ENCODE measurements at places on chromosomes 16 and 17.

DNA sequence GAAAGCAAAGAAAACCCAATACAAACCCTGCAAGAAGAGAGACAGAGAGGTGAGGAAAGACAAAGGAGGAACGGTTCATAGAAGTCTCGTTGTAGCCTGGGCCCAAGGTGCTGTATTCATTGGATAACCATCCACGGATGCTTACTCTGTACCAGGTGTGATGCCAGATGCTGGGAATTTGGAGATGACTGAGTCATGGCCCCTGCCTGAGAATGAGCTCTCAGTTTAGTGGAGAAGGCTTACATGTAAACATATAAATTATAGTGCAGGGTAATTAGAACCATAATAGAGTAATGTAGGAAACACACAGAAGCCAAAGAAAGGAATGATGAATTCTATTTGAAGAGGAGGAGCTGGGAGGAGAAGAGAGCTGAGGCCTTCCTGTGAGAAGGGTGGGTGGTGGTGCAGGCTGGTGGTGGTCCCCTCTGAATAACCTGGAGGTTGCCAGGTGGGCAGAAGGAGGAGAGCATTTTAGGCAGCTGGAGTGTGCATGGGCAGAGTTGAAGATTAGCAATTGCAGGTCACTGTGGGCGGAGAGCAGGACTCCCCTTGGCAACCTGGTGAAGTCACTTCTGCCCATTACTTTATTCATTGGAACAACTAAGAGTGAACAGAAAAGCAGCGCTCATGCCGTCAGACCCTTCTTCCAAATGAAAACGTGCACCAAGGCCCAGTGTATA, 7.7 kb upstream of the ZG16 start:
- no peak for DNase-seq

- DNase-seq = no peak
Observed at GRCh38 chr17:72338847-72339790, 218.3 kb downstream of the SOX9 start.

GRCh38 chr17:64326420-64327054, 63.5 kb upstream of the TEX2 start:
- no peak for DNase-seq

DNA sequence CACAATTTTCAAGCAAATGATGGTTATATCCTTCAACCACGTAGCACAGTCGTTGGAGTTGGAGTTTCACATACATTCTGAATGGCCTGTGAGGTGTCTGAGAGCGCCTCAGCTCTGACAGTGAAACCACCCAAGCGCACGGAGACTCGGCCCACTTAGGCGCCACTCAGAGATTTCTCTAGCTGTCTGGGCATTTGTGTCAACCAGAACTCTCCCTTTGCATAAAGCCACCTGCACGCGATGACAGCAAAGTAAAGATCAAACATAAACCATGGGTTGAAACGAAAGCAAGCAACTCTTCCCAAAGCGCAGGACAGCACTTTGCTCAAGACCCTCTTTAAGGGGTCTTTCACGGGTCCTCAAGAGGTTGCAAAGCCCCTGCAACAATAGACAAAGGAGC, 533 bp downstream of the SLC6A4 start:
- no peak for DNase-seq

DNA sequence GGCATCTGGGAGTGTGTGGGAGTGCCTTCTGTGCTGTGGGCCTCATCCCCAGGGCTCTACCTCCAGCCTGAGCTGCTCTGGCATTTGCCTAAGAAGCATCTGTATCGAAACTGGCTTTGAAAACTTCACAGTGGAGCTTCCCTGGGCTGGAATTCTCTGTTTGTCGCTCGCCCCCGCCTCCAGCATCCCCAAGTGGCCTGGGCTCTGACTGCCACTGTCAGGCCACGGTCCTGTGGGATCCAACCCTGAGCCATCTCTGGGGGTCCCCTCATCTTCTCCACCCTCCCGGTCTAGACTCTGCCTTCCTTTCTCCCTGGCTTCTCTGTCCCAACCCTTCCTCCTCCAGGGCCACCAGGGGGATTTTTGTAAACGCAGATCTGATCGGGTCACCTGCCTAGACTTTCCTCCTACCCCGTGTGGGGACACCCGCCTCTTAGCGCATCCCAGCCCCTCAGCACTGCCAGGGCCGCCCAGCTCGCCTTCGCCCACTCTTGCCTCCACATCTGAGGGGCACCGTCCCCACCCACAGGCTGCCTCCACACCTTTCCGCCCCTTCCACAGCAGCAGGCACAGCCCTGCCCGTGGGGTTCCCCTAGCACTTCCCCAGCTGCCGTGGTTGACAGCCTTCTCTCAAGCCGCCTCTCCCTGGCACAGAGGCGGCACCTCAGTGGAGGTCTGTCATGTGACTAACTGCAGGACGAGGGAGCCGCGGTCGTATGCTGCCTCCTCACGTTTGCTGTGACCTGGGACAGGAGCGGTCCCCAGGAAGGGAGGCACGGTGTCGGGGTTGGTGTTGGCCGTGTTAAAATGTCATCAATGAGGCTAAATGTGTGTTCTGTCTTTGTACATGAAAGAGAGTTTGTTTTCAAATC, 12.0 kb downstream of the TBC1D24 start:
- DNase-seq = peak; percentile 59

GRCh38 chr17:14061666-14062560, 7.4 kb upstream of the COX10 start:
- no peak for DNase-seq

DNA sequence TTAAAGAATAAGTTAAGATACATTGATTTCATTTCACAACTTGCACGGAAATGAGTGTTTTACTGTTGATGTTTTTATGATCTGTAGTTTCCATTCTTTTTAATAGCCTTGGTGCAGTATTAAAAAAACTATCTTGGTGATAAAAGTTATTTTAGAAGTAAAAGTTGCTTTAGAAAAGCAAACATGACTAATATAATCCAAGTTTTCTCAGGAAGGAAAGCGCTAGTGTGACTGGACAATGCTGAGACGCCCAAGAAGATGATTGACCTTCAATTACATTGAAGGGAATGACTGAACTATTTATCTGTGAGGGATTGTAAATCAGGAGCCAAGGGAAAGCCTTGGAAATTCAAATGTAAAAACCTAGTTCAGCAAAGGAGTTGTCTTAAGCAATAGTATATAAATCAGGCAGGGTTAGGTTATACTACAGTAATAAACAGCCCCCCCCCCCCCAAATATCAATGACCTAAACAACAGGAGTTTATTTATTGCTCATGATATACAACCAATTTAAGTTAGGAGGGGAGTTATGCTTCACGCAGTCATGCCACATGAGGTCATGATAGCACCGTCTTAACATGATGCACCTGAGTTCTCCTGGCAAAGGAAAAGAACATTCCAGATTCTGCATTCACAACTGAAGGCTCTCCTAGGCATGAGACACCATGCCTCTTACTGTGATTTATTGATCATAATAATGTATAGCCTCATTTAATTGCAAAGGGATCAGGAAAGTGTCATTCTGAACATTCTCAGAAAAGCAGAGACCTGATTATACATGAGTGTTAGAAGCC, 443.8 kb downstream of the CDH13 start:
- no peak for DNase-seq

- no peak for DNase-seq
Observed at GRCh38 chr17:53570731-53571130, 252.0 kb upstream of the KIF2B start.

DNA sequence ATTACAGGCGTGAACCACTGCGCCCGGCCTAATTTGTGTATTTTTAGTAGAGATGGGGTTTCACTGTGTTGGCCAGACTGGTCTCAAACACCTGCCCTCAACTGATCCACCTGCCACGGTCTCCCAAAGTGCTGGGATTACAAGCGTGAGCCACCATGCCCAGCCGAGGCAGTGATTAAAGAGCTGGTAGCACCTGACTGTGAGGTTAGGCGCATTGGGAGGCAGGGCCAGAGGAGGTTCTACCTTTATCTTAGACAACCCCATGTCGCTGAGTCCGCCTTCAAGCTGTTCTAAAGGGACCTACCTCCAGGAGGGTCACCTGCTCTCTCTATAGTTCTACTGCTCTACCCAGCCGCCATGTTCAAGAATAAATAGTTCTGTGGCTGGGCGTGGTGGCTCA, 8.1 kb downstream of the RSL1D1 start:
- no peak for DNase-seq

DNA sequence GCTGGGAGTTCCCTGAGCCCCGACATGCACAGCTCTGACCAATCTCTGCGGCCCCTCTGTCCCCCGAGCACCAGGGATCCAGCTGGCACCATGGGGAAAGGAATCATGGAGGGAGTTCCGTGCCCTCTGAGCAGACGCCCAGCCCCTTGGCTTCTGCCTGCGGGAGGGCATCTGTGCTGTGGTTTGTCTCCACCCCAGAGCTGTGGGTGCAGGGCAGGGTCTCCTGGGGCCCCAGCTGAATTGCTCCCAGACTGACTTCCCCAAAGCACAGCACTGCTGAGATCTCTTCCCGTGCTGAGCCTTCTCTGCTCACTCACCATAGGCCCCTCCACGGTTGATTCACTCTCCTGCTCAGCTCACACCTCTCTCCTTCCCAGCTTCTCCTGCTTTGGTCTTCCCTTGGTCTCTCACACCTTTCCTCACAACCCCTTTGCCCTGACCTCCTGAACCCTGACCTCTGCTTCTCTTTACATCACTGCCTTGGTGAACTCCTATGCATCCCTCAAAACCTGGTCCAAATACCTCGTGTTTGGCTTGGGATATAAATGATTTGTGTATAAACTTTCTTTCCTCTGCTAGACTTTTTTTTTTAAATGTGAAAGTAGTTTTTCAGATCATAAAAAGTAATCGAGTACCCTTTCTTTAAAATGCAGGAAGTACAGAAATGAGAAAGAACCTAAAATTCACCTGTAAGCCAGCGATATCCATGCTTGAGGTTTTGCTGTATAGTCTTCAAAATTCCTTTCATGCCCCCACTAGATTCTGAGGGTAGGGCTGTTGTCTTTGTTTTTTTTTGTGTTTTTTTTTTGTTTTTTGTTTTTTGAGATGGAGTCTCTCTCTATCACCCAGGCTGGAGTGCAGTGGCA, 265.3 kb downstream of the SEC14L1 start:
- DNase-seq = no peak

DNA sequence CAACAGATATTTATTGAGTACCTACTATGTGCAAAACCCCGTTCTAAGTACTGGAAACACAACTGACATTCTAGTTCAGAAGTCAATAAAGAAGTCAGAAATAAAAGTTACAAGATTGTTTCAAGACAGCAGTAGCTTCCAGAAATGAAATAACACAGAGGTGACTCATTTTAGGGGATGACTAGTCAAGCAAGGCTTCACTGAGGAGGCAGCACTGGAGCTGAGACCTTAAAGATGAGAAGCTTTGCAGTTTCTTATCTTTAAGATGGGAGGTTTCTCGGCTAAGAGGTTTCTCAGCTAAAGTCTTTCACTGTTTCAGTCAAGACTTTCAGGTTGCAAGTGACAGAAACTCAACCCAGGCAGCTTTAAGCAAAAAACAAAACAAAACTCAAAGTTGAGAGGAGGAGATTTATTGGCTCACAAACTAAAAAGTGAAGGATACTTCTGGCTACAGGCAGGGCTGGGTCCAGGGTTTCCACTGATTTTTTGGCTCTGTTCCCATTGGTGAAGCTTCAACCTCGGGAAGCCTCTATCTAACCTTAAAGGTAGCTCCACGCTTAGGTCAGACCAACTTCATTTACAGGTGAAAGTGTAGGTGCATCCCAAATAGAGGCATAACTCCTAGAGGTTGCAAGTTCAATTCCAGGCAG, 7.4 kb upstream of the MMP2 start:
- no peak for DNase-seq

DNA sequence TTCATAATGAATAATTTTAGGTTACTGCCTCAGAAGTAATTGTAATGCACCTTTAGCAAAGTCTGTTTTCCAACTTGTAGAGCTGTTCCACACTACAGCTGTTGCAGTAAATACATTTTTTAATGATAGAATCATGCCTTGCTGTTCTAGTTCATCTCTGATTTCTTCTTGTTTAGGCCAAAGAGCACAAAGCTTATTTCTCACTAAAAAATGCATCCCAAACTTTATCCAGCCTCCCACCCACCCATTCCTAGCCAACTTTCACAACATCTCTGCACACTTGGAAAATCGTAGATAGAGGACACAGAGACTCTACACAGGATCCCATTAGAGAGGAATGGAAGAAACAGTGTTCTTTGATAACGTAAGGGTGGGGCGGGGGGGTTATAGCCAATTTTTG, 252.2 kb upstream of the DYNLRB2 start:
- no peak for DNase-seq

GRCh38 chr16:747978-748746, 7.4 kb upstream of the CIAO3 start:
- no peak for DNase-seq

GRCh38 chr16:28924399-28924761, 658 bp downstream of the RABEP2 start:
- DNase-seq = no peak

- DNase-seq = no peak
Observed at GRCh38 chr17:77132411-77133086, 8.2 kb upstream of the SEC14L1 start.

GRCh38 chr17:71338396-71338795, 782.4 kb upstream of the SOX9 start:
- DNase-seq = no peak

GRCh38 chr16:51355875-51356274, 204.8 kb upstream of the SALL1 start:
- no peak for DNase-seq
